Activated CD8-positive, alpha-beta memory T cell treated with anti-CD3 and anti-CD28 coated beads, Interleukin-2, amount 10 ng/mL, durations not matched to agents 7 days and 5 days (primary cell): ENCODE measurements at places on chromosomes 2 and 18. TPM values are rescaled to one million over a fixed set of nuclear protein-coding genes. Genes with fewer than 3 reads are reported as not detected.

Gene NIFK
- 58.4 TPM for total RNA-seq

- DNase-seq: no peak
These were observed 280.0 kb downstream of the GALR1 start for GRCh38 chr18:77529492-77530176.

GRCh38 chr2:20104900-20105545 is 53.6 kb upstream of the LAPTM4A start:
- no peak for DNase-seq

Gene CRACDL
- total RNA-seq: 0.35 TPM

DNA sequence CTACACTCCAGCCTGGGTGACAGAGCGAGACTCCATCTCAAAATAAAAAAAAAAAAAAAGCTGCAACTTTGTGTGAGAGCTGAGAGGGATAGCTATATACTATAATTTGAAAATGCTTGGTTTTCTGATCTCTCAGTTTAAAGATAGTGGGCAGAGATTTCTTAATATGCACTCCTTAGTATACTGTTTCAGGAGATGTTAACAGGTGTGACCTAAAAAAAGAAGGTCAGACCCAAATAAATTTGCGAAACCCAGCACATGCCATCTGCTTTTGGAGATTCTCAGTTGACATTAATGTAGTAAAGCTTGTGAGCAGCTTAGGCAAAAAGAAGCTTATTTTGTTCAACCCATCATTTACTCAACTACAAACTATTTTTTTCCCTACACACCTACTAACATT is 37.4 kb downstream of the ZC3H6 start:
- no peak for DNase-seq

DNA sequence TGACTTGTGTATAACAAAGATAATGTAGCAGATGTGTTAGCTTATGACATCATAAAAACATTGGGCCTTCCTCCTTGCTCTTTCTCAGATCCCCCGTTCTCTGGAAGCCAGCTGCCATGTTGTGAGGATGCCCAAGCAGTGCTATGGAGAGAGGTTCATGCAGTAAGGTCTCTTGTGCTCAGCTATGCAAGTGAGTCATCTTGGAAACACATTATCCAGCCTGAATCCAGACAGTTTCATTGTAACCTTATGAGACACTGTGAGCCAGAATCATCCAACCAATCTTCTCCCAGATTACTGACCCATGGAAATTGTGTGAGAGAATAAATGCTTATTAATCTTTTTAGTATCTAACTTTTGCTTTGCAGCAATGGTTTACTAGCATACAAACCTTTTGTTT is 60.8 kb downstream of the ST6GAL2 start:
- DNase-seq: no peak

GRCh38 chr2:149098701-149099100 is 60.2 kb downstream of the LYPD6B start:
- no peak for DNase-seq

Gene SEMA4C
- 9.7 TPM for total RNA-seq

- no peak for DNase-seq
These were observed 68.7 kb upstream of the FN1 start for GRCh38 chr2:215504547-215504946.

Gene PLEK
- total RNA-seq: 31.8 TPM

DNA sequence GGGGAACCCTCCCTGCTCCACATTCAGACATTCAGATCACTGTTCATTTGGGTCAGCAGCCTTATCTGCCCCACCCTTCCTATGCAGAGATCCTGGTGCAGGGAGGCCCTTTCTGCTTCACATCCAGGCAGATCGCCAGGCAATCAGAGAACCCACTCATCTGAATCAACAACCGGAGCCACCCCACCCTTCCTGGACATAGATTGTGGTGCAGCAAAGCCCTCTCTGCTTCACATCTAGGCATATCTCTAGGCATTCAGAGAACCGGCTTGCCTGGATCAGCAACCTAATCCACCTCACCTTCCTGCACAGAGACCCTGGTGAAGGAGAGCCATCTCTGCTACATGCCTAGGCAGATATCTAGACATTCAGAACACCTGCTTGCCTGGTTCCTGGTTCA is 184.5 kb upstream of the CNTNAP5 start:
- DNase-seq: no peak

DNA sequence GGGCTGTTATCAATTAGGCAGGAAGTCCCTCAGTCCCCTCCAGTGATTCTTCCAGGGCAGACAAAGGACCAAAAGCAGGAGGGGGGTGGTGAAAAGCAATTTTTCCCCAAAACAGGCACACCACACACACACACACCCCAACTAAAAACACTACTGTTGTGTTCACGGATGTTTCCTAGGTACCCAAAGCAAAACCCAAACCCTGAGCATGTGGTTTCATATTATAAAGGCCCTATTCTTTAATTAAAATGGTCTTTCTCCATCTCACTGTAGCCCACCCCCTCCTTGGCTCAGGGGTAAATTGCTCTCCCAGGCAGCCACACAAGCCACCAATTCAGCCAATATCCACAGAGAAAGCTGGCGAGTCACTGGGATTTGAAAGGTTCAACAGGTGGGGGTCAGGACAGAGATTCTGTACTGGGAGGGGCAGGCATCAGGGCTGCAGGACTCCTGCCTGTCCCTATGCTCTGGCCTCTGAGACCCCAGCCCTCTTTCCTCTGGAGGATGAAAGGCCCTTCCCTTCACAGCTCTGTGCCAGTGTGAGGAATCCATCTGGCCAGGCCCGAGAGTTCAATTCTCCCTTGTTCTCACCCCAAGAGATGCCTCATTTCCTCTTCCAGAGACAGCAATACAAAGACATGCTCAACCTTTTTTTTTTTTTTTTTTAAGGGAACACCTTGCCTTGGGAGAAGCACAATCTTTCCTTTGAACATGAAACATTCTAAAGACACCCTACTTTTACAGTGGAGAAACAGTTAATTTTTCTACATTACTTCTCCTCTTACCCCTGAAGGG is 43.6 kb downstream of the SPRED2 start:
- DNase-seq: no peak

Gene PROKR1
- total RNA-seq: not detected

GRCh38 chr2:118857677-118858484 is 10.4 kb upstream of the EN1 start:
- no peak for DNase-seq

DNA sequence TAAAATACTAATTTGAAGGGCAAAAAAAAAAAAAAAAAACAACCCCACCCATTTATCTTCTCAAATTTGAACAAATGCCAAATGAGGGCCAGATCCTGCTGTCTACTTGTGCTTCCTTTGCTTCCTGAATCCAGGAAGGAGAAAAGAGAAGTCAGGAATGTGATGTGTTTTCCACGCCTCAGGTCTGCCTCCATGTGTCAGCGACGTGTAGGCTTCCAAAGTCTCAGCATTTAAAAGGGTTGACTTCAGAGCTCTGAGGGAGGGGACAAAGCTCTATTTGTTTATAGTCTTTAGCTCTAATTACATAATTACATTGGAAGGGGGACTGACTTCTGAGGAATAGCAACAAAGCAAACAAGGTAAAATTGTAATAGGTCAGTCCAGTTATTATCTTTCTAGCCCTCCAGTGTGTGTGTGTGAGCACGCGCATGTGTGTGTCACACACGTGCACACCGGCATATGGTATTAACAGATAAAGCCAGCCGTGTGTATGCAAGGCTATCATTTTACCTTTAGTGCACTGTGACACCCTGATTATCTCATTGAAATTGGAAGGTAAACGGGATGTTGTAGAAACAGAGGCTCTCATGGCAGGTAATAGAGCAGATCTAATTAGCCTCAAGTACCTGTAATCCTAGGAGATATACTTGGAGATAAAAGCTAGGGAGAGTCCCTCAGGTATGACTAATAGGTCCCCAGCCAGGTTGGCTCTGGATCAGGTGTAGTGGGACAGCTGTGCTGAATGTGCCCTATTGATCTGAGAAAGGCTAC is 911.4 kb upstream of the ZEB2 start:
- DNase-seq: no peak

DNA sequence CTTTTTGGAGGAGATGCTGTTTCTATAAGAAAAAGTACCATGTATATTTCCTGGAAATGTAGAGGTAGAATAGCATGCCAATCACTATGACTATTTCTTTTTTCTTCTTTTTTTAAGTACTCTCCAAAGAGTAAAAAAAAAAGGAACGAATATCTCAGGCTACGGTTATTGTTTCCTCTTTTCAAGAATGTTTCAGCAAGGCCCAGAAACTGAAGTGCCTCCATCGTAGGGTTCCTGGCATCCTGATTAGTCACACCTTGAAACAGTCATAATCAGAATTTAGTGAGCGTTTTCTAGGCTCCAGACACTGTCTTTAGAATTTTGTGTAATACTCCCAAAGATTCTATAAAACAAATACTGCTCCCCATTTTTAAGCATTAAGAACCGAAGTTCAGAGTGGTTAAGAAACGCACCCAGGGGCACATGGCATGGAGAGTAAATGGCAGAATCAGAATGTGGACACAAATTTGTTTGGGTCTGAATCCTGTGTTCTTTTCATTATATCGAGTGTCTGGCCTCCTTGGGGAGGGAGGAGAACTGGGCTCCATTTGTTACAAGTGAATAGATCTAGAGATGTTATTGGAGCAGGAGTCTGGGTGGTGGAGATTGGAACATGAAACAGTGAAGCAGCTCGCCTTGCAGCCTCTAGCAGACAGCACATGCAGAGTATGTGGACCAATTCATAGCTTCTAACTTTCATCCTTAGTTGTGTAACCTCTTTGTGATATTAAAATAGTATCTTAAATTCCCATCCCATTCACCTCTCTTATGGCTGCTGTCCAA is 26.7 kb downstream of the ZEB2 start:
- no peak for DNase-seq

DNA sequence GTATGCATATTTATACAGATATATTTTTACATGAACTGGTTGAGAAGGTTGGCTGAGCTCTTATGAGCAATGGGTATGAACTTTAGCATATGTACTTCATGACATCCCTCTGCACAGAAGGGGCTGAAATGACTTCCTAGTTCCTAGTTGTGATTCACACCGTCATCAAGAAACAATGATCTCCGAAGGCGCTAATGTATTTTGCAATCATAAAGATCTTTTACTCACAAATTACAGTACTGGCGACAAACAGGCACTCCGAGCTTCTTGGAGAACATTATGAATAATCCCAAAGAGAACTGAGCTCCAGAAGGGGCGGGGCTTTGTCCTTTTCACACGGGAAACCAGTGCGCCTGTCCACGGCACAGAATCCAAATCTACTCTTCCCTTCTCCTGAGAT is 18.1 kb downstream of the BCL2 start:
- DNase-seq: no peak

DNA sequence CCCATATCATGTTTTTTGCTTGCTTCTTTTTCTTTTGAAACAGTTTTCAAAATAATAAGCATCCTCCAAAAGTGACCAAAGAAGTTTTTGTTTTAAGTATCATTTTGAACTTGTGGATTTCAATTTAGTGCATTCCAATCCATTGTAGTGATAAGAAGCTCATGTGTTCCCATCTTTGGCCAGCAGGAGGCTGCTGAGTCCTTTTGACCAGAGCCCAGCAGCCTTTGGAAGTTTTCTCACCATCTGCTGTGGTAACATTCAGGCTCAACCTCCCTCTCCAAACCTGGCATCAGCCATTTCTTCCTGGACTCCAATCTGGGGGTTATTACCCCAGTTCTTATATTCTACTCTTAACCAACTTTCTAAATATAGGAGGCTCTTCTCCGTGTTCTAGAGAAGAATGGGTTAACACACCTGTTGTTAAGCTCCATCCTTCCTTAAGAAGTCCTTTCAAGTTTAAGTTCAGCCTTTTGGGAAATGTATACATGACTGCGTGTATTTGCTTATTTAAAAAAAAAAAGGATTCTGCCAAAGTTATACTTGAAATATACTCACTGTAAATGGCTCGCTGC is 39.0 kb upstream of the MAL start:
- peak; percentile 59 for DNase-seq

- no peak for DNase-seq
These were observed 22.4 kb downstream of the RRM2 start for GRCh38 chr2:10144771-10145518.

Gene TMEM127
- total RNA-seq: 36.9 TPM

- peak; percentile 33 for DNase-seq
These were observed 319.9 kb upstream of the HS6ST1 start for GRCh38 chr2:128638341-128639119.

GRCh38 chr2:237278568-237278967 is 135.4 kb downstream of the COL6A3 start:
- no peak for DNase-seq

Gene ADCYAP1
- not detected for total RNA-seq

GRCh38 chr2:6073191-6074088 is 381.3 kb downstream of the SOX11 start:
- no peak for DNase-seq

- DNase-seq: peak; percentile 92
These were observed at the start of gene ADNP2 for GRCh38 chr18:80108739-80109675. ADNP2 (plus strand) TSS chr18:80109262; CDS start chr18:80117543, 8,281 bp downstream.

Gene MYO7B
- not detected for total RNA-seq

DNA sequence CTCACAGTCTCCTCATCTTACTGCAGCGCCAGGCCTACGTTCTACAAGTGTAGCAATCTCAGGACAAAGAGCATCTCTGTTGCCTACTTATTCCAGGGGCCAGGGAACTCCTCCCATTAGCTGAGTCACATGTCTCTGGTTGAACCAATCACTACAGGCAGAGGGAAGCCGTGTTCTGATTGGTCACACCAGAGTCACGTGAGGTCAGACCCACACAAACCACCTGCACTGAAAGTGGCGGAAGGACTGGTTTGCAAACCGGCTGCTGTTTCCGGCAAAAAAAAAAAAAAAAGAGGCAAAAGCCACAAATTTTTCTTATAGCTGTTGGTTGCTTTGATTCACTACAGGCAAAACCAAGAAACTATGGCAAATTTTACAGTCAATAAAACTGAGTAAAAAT is 21.9 kb upstream of the USP14 start:
- DNase-seq: peak; percentile 72

DNA sequence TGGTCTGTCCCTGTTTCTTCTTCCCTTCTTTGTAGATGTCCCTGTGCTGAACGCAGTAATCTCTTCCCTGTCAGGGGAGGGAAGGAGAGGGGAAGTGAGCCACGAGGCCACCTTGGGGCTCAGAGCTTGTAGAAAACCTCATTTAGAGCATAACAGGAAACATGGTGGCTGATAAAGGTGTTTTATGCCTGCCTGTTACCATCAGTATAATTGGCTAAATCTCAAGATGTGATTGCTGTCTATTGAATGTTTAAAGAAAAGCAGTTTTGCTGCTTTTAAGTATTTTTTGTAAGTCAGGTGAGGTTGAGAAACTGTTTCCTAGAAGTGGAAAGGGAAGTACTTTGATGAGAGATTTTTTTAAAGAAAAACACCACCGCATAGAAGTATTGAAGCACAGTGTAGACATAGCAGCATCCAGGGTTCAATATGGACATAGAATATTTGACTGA is 59.7 kb upstream of the PDK1 start:
- no peak for DNase-seq

- peak; percentile 61 for DNase-seq
These were observed at the start of gene GNAL for GRCh38 chr18:11688972-11689668. GNAL (plus strand) TSS chr18:11689264; CDS start chr18:11689564, 300 bp downstream.

Gene M1AP
- not detected for total RNA-seq

Gene GRHL1
- 0.64 TPM for total RNA-seq

DNA sequence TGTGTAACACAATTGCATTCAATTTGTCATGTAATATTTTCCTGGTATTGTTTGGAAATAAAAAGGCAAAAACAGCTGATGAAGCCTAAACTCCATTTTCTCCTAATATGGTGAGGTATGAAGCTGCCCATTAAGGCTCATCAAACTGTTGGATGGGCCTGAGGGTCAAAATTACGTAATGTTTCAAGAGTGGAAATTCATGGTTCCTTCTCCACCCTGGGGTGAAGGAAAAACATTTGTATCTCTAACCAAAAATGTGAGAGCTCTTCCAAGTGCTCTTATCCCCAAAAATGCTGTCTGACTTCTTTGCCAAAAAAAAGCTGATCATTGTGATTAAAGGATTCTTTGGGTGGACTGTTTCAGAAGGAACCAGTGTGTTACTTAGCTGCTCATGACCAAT is 91.8 kb downstream of the ARHGAP28 start:
- no peak for DNase-seq
